Keratinocyte (primary cell): ENCODE measurements at places on chromosomes 7 and 10.

- no peak for DNase-seq
Observed at GRCh38 chr7:146131701-146132100, 15.1 kb downstream of the CNTNAP2 start.

DNA sequence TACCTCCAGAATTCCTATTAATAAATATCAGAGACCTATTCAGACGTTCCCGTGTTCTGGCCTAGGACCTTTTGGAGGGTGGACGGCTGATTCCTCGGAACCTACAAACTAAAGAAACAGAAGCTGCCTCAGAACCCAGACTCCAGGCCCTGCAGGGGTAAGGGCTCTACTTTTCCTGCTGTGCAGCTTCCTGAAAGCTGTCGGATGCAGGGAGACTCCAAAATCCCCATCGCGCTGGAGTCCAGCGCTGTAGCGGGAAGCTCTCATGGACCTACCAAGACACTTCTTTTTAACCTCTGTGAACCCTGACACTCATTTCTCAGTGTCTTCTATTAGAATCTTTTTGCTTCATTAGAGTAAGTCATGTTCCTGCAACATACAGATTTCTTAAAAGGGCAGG, 244.5 kb upstream of the PITRM1 start:
- DNase-seq, result no peak

- DNase-seq, result no peak
Observed at GRCh38 chr10:128055061-128055868, 71.0 kb downstream of the MKI67 start.

DNA sequence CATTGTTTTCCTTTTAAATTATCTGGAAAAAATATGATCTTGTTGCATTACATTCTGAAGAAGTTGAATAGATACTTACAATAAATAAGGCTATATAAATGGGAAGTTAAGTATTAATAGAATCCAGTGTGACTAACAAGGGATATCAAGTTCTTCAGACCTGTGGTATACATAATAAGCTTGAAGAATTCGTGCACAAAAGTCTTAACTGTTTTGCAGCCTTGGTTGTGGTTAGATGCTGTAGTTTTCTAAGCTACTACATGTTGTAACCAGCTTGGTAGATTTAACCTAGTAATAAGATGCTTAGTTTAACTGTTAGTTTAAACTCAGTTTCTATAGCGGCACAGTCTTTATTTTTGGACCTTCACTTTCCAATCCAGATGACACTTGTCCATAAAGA, 106.2 kb upstream of the GLCCI1 start:
- no peak for DNase-seq

- no peak for DNase-seq
Observed at GRCh38 chr10:23581906-23582450, 143.1 kb downstream of the OTUD1 start.

DNA sequence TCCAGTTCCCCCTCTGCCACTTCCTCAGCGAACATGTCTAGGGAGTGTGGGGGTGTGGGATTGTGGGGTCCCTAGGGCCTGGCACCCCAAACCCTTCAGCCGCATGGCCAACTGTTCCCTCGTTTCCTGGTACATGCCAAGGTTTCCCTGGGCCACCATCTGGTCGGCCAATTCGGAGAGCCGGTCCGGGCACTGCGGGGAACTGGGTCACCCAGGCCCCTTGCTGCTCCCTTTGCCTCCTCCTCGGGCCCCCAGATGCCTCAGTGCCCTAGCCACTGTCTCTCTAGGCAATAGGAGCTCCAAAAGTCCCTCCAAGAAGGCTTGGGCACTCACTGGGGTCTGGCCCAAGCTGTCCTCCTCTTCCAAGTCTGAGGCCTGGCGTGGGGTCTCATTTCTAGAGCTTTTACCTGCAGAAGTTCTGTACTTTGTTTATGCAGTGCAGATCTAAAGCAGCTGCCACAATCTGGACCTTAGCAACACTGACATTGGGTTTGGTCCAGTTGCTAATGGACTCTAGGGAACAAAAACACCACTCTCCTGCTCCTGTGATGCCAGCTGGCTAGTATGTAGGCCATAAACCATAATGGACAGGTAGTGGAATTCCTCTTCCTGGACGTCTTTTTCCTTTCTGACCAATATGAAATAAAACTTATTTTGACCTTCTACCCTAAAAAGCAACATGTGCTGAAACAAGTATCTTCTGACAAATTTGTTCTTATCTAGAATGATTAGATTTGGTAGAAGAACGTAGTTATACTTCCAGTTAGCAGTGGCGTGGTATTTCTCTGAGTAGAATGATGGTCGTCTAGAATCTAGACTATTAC, 172.9 kb downstream of the LRRC4 start:
- no peak for DNase-seq

DNA sequence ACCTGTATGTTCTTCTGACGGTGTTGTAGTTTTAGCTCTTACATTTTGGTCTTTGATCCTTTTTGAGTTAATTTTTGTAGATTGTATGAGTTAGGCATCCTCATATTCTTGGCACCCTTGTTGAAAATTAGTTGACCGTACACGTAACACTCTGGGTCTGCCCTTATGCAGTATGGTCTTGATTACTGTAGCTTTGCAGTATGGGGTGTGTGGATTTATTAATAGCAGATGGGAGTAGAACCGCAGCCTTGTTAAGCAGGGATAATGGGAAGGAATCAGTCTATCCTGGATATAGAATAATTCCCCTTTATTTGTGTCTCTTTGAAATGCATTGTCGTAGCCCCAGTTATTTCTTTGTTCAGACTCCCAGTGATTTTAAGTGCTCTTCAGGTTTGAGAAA, 95.5 kb downstream of the UBE3C start:
- DNase-seq, result no peak

DNA sequence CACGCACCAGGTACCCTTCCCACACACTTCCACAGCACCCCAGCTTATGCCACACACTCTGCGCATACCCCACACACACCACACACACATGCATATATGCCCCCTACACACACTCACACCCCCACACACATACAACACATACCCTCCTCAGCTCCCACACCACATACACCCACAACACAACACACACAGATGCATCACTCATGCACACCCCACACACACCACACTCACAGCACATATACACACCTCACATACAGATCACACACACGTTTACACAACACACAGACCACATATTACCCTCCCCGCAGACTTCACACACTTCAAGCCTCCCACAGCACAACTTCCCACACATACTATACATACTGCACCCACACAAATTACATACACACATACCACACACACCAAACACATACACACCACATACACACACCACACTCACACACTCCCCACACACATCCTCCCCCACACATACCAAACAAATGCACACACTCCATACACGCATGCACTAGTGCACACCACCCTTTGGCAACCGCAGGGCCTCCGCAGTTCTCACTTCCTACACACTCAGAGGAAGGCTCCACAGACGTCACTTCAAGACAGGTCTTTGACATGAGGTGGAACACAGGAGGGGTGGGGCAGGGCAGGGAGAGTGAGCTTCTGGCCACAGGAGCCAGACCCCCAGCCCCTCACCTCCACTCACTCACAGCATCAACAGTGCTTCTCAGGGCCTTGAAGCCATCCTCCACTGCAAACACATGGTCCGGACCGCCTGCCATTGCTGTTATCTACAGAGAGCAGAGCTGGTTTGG, 18.5 kb upstream of the ANTXRL start:
- no peak for DNase-seq

GRCh38 chr7:668139-668931, 58.2 kb upstream of the DNAAF5 start:
- no peak for DNase-seq

DNA sequence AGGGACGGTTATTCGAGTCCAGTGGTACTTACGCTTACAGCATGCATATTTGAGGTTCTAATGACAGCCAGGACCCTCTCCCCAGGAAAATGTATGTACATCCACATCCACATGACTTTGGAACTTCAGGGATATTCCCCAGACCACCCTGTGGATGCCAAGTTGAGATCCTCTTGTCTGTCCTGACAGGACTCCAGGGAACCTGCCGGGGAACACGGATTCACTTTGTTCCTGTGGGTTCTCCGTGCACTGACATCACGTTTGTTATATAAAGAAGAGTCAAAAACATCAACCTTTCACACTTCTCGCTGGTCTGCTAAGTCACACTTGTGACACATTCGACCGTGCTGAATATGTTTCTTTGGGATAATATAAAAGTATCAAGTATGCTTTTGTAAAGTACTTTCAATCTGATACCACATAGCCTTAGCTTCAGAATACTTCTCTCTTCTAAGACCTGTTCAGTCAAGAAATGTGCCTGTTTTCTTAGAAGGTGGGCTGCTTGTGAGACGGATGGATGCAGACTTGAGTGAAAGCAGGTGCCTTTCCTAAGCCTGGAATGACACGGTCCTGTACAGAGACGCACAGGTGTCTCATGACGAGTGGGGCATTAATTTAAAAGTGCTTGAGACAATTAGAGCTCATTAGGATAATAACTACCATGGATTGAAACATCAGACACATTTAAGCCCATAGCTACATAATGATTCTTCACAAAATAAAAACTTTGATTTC, 38.7 kb downstream of the CALML5 start:
- no peak for DNase-seq

- DNase-seq, result no peak
Observed at GRCh38 chr7:2098056-2098455, 134.7 kb downstream of the MAD1L1 start.

- no peak for DNase-seq
Observed at GRCh38 chr7:109456116-109456515, 886.4 kb downstream of the DNAJB9 start.

DNA sequence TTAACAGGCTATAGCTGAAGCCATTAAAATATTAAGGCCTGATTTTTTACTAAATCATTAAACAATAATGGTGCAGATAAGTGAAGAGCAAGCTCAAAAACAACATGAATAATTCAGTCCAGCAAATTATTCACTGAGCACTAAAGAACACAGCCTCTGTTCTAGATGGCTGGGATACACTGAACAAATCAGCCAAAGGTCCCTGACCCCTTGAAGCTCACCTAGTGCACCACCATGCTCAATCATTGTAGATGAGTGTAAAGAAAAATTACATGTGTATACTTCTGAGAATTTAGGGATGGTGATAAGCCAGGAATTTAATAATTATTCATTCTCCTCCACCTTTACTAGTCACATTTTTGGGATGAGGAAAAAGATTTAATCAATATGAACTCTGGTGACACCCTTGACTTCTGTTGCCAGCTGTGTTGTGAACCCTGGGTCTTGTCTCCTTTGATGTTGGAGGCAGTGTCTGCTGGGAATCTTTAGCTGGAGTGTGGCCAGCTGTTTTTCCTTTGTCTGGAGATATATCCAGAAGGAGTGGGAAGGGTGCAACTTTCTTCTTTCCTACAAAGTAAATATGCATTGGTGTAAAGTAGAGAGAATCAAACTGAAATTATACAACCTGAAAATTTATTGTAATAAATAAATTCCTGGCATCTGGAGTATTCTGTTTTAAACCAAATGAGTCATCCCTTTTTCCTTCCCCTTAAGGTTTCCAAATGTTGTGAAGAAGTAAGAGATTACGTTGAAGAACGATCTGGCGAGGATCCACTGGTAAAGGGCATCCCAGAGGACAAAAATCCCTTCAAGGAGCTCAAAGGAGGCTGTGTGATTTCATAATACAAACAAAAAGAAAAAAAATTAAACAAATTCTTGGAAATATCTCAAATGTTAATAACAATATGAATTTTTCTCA, 4.0 kb downstream of the GNGT1 start:
- DNase-seq, result no peak

GRCh38 chr7:46630031-46630430, 709.0 kb upstream of the IGFBP3 start:
- no peak for DNase-seq

GRCh38 chr7:132255898-132256297, 320.4 kb downstream of the PLXNA4 start:
- no peak for DNase-seq

GRCh38 chr10:113287592-113287991, 265.3 kb upstream of the HABP2 start:
- DNase-seq, result no peak

DNA sequence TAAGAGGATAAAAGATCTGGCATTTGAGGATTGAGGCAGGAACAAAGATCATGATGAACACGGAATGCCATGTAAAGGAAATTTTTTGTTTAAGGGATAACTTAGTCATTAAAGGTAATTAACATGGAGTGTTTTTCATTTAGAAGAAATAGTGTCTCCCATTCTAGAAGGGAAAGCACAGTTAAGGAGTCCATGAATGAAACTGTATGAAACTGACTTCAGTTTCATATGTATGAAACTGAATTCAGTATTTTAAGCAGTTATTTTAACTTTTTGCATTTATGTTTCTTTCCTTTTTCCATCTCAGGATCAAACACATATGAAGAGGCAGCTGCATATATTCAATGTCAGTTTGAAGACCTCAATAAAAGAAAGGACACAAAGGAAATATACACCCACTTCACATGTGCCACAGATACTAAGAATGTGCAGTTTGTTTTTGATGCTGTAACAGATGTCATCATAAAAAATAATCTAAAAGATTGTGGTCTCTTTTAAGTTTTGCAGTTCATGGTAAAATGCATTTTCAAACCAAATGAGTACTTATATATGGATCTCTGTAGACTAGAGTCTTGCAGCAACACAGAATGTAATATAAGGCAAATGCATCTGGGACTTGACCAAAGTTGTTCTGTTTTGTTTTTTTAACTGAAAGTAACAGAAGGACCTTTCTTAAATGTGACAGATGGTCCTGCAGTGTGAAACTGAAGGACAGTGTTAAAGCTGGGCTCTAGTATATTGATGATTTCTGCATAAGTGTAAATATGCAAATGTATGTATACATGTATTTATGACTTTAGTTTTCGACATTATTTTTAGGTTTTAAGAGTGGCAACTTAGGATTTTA, 82.6 kb downstream of the GNAI1 start:
- no peak for DNase-seq

- no peak for DNase-seq
Observed at GRCh38 chr10:78649429-78649828, 419.3 kb upstream of the ZMIZ1 start.

DNA sequence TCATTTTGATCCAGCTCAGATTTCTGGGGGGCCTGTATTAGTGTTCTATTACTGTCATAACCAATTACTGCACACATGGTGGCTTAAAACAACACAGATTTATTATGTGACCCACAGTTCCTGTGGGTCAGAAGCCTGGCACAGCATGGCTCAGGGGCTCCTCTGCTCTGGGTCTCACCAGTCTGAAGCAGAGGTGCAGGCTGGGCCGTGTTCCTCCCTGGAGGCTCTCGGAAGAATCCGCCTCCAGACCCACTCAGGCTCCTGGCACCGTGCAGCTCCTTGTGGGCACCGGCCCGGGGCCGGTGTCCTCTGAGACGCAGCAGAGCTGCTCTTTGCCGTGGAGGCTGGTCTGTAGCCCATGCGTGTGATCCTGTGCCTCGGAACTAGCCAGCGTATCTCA, 61.5 kb downstream of the RAMP3 start:
- DNase-seq, result no peak

GRCh38 chr10:63977329-63977923, 456.2 kb downstream of the REEP3 start:
- no peak for DNase-seq

DNA sequence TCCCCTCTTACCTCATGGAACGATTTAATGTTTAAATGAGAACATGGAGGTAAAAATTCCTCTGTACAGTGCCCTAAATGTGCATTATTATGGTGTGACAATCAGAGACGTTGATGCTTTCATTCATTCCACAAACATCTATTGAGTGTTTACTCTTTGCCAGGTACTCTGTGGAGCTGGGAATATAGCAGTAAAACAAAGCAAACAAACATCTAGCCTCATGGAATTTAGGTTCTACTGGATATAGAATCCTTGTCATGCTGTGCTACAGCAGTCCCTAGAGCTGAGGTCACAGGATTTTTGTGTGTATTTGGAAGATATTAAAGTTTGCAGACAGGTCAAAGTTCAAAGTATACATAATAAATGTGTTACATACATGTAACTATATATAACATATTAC, 140.7 kb downstream of the CUBN start:
- DNase-seq, result no peak

- no peak for DNase-seq
Observed at GRCh38 chr7:38000272-38000671, 79.8 kb downstream of the EPDR1 start.
